Stimulated activated naive CD4-positive, alpha-beta T cell (primary cell): ENCODE measurements at places on chromosomes 4 and X.

DNA sequence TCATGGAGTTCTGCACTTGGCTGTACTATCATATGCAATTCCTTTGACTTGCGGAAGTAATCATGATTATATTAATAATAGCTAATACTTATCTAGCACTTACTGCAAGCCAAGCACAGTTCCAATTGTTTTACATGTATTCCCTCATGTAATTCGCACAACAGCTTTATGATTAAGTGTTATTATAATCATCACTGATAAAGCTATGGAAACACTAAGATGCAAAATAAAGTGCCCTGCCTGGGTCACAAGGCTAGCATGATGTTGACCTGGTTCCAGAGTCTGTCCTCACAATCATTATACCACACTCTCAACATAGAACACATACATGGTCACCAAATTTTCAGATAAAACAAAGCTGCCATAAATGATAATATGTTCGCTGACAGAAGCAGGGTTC is 234.6 kb downstream of the FMR1NB start:
- no peak for DNase-seq

- no peak for DNase-seq
These were observed 137.2 kb downstream of the MAGEC1 start for GRCh38 chrX:142040906-142041305.

GRCh38 chrX:110157444-110157843 is 154.5 kb downstream of the TMEM164 start:
- no peak for DNase-seq

- DNase-seq: no peak
These were observed 105.7 kb downstream of the SLITRK2 start for GRCh38 chrX:145923376-145923775.

- no peak for DNase-seq
These were observed 21.9 kb downstream of the SMAD1 start for GRCh38 chr4:145503486-145504072.

GRCh38 chr4:185066179-185066578 is 47.9 kb downstream of the HELT start:
- no peak for DNase-seq

- DNase-seq: no peak
These were observed 177.6 kb upstream of the S100G start for GRCh38 chrX:16472345-16472744.

GRCh38 chr4:78379040-78379439 is 172.5 kb upstream of the ANXA3 start:
- no peak for DNase-seq

DNA sequence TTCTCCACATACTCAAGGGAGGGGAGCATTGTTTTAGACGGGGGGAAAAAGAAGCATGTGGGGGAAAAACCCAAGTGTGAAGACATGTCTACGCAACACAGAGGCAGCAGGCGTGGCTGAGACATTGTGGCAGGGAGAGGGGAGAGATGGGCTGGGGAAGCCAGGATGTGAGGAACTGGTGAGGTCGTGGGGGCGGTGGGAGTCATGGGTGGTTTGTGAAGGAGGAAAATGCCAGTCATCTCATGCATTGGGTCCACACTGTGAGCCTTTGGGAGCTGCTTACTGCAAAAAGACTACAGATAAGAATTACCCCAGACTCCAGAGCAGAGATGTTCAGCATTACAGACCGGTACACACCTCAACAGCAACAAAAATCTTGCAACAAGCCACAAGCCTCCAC is 2.1 kb downstream of the JAKMIP1 start:
- no peak for DNase-seq

DNA sequence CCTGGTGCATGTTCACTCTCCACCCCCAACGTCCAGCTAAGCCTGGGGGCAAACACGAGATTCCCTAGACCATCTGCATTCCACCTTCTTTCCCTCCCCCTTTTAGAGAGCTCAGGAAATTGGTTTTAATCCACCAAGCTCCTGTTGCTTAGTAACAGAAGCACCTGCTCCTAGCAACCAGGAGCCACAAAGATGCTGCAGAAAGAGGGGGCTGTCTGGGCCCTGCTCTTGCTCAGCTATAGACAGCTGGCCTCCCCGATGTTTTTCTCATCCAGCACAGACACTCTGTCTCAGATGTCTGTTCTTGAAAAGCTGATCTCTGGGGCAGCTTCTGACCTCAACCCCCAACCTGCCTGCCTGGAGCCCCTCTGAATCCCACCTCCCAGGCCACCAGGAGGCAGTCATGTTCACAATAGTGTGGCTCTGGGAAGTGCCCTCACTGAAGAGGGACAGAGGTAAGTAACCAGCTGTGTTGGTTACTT is 71.5 kb downstream of the SLC16A2 start:
- peak; percentile 3 for DNase-seq

- DNase-seq: no peak
These were observed 1.9 kb upstream of the MAMLD1 start for GRCh38 chrX:150361070-150361776.

- DNase-seq: no peak
These were observed 77.0 kb downstream of the COQ2 start for GRCh38 chr4:83207497-83208101.

DNA sequence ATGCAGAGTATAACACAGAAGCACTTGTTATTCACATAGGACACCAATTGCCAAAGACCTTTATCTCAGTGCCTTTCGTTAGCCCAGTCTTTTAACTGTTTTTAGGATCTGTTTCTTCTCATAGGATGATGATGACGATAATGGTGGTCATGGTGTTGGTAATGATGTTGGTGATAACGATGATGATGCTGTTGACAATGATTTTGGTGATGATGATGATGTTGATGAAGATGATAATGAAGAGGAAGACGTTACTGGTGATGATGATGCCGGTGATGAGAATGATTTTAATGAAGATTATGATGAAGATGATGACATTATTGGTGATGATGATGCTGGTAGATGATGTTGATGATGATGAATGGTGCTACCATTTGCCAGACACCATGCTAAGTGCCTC is 29.8 kb downstream of the LDB2 start:
- DNase-seq: no peak

DNA sequence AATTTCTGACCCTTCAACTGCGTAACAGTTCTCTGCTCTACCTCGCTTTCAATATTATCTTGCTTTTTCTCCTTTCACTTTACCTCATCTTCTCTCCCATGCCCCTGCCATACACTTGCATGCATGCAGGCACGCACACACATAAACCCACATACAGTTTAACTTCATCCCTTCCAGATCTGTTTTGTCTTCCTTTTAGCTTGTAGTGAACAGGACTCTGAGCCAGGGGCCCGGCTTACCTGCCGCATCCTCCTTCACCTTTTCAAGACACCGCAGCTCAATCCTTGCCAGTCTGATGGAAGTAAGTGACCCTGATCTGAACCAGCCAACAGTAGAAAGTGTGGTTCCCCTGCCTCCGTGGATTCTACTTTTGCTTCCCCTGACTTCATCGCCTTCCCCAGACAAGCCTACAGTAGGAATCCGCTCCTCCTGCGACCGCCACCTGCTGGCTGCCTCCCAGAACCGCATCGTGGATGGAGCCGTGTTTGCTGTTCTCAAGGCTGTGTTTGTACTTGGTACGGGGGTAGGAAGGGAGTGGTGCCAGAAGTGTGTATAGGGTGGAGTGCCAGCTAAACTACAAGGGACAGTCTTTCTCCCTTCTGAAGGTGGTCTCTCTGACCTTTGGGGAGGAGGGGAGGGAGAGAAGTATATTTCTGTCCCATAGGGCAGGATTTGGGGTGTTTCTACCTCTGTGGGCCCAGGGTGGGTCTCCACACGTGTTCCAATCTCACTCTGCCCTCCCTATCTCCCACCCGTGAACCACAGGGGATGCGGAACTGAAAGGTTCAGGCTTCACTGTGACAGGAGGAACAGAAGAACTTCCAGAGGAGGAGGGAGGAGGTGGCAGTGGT is 10.7 kb downstream of the MED12 start:
- DNase-seq: peak; percentile 77

GRCh38 chr4:98298022-98298421 is 36.8 kb downstream of the RAP1GDS1 start:
- no peak for DNase-seq
